ENCODE measurements at places on chromosomes 1 and 21. TPM values are rescaled to one million over a fixed set of nuclear protein-coding genes. Genes with fewer than 3 reads are reported as not detected.

OPTC gene
- total RNA-seq, result not detected

MARCKSL1 gene
- total RNA-seq, result 50.1 TPM

CDA gene
- 0.13 TPM for total RNA-seq

RAVER2 gene
- 22.4 TPM for total RNA-seq

CFH gene
- 152 TPM for total RNA-seq

SH3BGR gene
- 105 TPM for total RNA-seq

SPRR2F gene
- not detected for total RNA-seq

F13B gene
- total RNA-seq, result not detected

ERRFI1 gene
- 3.9 TPM for total RNA-seq

SMAP2 gene
- 14.0 TPM for total RNA-seq

PGBD5 gene
- 10.3 TPM for total RNA-seq

C1QB gene
- total RNA-seq, result 18.5 TPM

PTPN7 gene
- total RNA-seq, result 0.44 TPM

PLEKHG5 gene
- 12.1 TPM for total RNA-seq

HFM1 gene
- total RNA-seq, result 4.0 TPM

ETV3L gene
- not detected for total RNA-seq

GRHL3 gene
- total RNA-seq, result 0.09 TPM

CRYAA gene
- total RNA-seq, result not detected

KRTAP6-3 gene
- not detected for total RNA-seq

OPRD1 gene
- total RNA-seq, result 0.27 TPM

UAP1 gene
- 42.2 TPM for total RNA-seq

EXTL2 gene
- total RNA-seq, result 26.2 TPM

GNG12 gene
- total RNA-seq, result 47.9 TPM

CACHD1 gene
- 14.1 TPM for total RNA-seq

ST6GALNAC3 gene
- 9.0 TPM for total RNA-seq

NTRK1 gene
- total RNA-seq, result 0.35 TPM

NGF gene
- total RNA-seq, result 3.2 TPM

LDLRAD2 gene
- 1.5 TPM for total RNA-seq

TFAP2E gene
- total RNA-seq, result 0.40 TPM

PKP1 gene
- 3.3 TPM for total RNA-seq

RHCE gene
- 0.44 TPM for total RNA-seq

AGT gene
- total RNA-seq, result 8.4 TPM

CYP4A11 gene
- 0.13 TPM for total RNA-seq

UBXN10 gene
- total RNA-seq, result 0.22 TPM

C1orf210 gene
- not detected for total RNA-seq

TEX38 gene
- total RNA-seq, result not detected

GBP7 gene
- total RNA-seq, result 0.04 TPM

TBX19 gene
- total RNA-seq, result 0.80 TPM

CLCA1 gene
- total RNA-seq, result not detected

CD2 gene
- 0.22 TPM for total RNA-seq

ZBTB7B gene
- 7.6 TPM for total RNA-seq

AMY2A gene
- not detected for total RNA-seq

TGFB2 gene
- total RNA-seq, result 37.2 TPM

ZBTB21 gene
- total RNA-seq, result 3.5 TPM

PADI3 gene
- not detected for total RNA-seq

SYCP1 gene
- not detected for total RNA-seq

C1QC gene
- 19.1 TPM for total RNA-seq

LEFTY1 gene
- total RNA-seq, result 0.44 TPM

SIK1 gene
- total RNA-seq, result 2.7 TPM

NUP210L gene
- total RNA-seq, result 0.04 TPM

OR6Y1 gene
- not detected for total RNA-seq

NT5C1A gene
- 9.3 TPM for total RNA-seq

TSACC gene
- total RNA-seq, result 0.27 TPM

RXFP4 gene
- not detected for total RNA-seq

WNT3A gene
- total RNA-seq, result not detected

SPRR2A gene
- total RNA-seq, result not detected

GPR153 gene
- total RNA-seq, result 9.8 TPM

ACKR1 gene
- 2.7 TPM for total RNA-seq

PLCH2 gene
- 0.35 TPM for total RNA-seq

Measured in muscle of leg (tissue), 16 donors.